ENCODE measurements at places on chromosomes 13 and 19.

DNA sequence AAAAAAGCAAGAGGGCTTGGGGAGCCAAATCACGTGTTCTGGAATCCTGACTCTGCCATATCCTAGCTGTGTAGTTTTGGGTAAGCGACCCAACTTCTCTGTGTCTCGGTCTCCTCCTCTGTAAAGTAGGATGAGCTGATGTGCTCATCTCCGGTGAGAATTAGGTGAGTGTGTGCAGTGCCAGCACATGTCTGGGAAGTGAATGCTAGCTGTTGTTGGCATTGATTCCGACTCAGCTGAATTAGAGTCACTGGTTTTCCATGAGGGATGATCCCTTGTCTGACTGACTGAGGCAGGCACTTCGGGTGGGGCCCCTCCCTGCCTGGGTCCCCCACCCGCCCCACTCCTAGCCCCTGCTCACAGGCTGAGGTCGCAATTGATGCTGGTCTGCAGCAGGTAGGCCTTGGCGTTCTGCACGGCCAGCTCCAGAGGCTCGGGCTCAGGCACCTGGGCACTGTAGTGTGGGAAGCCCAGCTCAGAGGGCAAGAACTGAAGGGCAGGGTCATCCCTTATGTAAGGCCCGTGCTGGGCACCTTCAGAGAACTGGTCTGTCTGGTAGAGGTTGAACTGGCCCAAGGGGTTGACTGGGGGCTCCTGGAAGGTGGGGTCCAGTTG is 835 bp downstream of the RSPH6A start:
- DNase-seq: peak; percentile 31

DNA sequence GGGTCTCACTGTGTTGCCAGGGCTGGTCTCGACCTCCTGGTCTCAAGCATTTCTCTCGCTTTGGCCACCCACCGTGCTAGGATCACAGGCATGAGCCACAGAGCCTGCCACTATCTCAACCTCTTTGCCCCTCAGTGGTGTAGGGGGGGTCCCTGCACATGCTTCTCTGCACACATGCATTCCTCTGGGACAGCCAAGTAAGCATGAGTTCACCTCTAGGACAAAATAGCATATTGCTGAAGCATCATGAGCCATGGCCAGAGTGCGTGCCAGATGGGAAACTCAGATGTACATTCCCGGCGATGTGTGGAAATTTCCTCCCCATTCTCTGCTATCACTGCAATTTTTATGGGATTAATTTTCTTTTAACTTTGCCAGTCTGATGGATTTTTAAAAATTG is 23.1 kb downstream of the CHAF1A start:
- no peak for DNase-seq

GRCh38 chr19:29381353-29382203 is 144.2 kb upstream of the VSTM2B start:
- no peak for DNase-seq

DNA sequence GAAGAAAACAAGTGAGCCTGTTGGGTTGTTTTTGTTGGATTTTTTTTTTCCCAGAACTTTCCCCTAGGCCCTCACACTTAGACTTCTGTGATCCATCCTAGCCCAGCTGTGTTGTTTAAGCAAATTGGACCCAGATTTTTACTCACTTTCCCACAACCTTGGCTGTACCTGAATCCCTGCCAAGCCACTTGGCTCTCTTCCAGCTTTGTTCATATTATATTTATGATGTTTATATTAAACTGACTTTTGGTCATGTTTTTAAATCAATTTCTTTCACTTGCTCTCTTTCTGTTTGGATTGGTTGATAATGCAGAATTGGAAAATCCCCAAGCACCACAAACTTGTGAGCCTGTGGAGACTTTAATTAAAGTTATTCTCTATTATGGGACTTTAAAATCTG is 16.6 kb downstream of the OLFM4 start:
- peak; percentile 77 for DNase-seq

- DNase-seq: no peak
Observed at GRCh38 chr19:47414469-47414868, 4.9 kb downstream of the MEIS3 start.

- DNase-seq: no peak
Observed at GRCh38 chr19:38369584-38369983, 4.8 kb upstream of the PSMD8 start.

DNA sequence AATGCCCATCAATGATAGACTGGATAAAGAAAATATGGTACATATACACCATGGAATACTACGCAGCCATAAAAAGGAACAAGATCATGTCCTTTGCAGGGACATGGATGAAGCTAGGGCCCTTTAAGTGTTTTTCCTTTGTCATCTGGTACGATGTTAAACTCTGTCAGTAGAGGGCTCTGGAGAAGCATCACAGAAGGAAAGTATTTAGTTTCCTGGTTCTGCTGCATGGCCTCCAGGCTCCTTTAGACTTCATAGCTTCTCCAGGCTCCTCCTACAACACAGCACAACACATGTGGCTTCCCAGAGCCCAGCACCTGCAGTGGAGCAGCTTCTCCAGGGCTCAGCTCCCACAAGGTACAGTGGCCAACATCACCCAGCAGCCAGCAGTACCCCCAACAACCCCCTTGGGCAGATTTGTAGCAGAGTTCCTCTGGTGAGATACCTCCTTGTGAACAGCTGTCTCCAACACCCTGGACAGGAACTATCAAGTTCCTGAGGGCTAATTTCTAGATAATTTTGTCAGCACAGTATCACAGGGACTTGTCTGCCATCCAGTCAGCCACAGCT is 63.4 kb downstream of the KCTD12 start:
- DNase-seq: no peak

- no peak for DNase-seq
Observed at GRCh38 chr19:16208847-16209665, 11.3 kb downstream of the AP1M1 start.

DNA sequence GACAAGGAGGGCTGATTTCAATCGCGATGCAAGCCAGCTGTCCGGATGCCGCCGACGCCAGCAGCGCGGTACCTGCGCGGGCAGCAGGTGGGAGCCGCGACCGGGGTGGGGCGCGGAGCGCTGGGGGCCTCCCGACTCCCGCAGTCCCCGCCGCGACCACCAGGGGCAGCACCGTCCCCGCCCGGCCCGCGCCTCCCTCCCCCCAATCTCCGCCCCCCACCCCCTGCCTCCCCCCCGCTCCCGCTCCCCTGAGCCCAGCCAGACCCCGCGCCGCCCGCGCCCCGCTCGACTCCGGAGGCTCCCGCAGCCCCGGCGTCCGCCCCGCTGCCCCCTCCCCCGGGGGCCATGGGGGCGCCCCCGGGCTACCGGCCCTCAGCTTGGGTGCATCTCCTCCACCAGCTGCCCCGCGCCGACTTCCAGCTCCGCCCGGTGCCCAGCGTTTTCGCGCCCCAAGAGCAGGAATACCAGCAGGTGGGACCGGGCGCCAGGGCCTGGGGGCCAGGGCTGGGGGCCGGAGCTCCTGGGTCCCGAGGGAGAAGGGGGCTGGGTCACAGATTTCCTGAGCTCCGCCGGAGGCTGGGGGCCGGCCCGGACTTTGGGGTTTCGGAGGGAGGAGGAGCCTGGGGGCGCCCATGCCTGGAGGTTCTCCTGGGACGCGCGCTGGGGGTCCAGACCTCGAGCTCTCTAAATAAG is at the start of gene TTYH1:
TSS of gene TTYH1 (plus strand) at position 257 of the 693 bp plus-strand sequence. CDS start at position 346, 89 bp downstream.
- DNase-seq: no peak

DNA sequence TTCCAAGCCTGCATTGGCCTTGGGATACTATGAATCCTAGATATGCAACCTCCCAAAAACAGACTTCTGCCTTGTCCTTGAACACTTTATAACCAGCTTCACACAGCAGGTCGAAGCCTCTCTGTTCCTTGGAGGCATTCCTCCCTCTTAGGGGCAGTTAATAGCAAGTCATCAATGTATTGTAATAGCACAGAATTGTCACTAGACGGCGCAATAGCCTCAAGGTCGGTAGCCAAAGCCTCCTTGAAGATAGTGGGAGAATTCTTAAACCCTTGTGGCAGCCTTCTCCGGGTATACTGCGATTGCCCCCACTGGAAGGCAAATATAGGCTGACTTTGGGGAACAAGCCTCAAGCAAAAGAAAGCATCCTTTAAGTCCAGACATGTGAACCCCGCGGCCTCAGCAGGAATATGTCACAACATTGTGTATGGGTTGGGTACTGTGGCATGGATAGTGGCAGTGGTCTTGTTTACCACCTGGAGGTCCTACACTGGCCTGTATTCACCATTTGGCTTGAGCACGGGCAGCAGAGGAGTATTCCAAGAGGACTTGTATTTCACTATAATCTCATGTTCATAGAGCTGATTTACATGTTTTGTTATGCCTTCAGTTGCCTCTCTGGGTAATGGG is 61.1 kb downstream of the ZNF431 start:
- no peak for DNase-seq

DNA sequence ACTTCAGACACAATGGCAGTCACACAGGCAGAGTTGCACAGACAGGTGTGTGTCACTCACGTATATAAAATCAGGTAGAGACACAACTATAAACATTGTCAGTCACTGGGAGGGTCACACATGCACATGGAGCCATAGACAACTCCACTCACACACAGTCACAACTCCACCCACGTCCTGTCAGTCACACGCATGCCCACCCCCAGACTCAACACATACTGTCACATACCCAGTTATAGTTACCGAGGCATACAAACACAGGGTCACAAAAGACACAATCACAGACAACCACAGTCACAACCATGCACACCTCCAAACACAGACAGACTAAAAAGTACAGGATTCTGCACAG is 1.5 kb downstream of the NUMBL start:
- DNase-seq: no peak

DNA sequence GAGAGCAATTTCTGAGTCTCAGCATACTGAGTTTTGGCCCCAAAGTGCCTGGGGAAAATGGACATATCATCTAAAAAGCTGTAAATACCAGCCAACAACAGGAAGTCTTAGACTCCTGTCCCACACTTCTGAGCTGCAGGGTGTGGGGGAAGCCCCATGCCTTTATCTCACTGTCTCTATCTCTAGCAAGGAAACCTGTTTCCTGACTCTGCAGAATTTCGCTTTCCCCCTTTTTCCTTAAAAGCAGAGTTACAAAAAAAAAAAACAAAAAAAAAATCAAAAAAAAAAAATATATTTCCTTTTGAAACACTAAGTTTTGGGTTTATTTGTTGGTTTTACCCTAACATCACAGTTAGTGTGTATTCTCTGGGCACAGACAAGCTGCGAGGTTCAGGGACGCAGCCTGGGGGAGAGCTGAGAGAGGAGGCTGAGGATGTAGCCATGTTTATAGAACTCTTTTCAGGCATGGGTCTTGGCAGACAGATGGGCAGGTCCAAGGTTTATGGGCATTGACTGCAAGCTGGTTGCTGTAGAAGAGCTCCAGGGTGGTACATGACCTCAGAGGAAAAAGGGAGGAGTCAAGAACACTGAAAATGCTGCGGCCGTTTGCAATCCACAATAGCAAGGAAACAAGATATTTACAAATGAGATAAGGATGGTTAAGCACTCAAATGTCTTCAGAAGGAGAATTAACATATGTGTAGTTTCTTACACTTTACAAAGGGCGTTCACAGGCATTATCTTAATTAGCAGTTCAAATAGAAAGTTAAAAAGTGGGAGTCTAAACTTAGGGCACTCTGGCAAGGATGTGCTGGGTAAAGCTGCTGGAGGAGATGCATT is 4.9 kb downstream of the MBNL2 start:
- no peak for DNase-seq

GRCh38 chr13:77014906-77015685 is 11.9 kb downstream of the FBXL3 start:
- DNase-seq: no peak

DNA sequence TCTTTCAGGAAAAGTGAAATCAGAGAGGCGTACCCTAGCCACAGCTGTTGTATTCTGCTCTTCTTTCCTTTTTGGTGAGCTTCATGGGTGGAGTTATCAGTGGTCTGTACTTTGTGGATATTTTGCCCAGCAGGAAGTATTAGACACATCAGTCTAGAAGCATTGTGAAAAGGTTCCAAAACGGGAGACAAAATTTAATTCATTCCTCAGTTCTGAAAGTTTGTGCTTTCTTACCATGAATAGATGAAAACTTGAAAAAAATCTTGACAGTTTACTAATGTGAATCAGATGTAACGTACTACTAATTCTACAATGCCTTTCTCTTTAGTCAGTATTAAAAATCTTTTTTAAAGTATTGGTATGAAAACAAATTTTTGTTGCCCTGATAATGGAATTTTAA is 116.8 kb downstream of the DNAJC3 start:
- DNase-seq: no peak

- DNase-seq: no peak
Observed at GRCh38 chr19:45922281-45922680, 7.7 kb upstream of the NANOS2 start.

DNA sequence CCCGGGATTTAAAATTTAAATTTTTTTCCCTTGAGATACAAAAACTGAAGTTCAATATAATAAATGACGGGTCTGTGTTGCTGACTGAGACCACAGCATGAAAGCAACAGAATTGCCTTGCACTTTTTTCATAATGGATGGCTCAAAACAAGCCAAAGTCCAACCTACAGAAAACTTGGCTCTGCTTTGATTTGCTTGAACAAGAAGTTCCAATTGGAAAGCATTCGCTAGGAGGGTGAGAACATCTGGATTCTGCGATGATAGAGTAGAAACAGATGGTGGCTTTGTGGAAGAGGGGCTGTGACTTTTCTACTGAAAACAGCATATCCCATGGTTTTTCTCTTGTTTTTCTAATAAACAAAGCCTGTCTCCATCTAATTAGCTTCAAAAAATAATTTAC is 46.4 kb downstream of the THSD1 start:
- peak; percentile 69 for DNase-seq

- DNase-seq: no peak
Observed at GRCh38 chr19:10752237-10752912, 34.5 kb downstream of the DNM2 start.

DNA sequence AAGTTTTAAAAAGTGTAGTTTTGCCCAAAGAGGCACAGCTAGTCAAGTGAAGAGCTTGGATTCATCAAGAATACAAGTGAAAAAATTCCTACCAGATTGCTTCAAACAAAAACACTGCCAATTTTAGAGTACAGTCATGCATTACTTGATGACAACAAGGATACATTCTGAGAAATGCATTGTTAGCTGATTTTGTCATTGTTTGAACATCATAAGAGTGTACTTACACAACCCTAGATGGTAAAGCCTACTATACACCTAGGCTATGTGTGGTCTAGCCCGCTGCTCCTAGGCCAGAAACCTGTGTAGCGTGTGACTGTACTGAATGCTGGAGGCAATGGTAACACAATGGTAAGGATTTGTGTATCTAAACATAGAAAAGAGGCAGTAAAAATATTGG is 41.1 kb downstream of the TMTC4 start:
- DNase-seq: no peak
